ENCODE measurements at places on chromosomes 2 and 18.

DNA sequence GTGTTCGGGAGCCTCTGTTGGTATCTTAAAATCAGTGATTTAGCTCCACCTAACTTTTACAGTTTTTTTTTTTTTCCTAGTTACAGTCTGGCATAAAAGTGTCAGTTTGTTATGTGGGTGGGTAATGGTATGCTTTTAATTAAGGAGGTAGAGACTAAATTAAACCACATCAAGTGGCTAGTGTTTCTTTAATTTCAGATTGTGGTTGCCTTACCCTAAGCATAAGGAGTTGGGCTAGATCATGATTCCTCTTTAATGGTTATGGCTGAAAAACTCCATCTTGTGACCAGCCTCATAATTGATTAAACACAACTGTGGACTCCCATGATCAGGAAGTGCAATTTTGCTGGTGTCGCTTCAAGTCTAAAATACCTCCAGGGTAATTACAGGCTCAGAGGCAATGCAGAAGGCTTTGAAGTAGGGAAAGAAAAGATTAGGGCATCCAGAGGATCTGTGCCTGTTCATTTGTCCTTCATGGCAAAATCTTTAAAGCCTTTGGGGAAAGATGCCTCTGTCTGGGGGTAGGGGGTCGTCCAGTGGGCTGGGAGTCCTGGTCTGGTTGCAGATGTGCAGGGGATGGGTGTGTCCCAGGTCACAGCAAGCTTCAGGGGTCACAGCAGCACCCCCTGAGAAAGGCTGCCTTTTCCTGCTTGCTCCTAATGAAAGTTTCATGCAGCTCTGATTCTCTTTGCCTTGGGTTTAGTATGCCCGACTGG lies 579.2 kb downstream of the BCL11A start:
- no peak for ATAC-seq

GRCh38 chr2:187493877-187494568 lies 46.0 kb upstream of the CALCRL start:
- ATAC-seq, result no peak

DNA sequence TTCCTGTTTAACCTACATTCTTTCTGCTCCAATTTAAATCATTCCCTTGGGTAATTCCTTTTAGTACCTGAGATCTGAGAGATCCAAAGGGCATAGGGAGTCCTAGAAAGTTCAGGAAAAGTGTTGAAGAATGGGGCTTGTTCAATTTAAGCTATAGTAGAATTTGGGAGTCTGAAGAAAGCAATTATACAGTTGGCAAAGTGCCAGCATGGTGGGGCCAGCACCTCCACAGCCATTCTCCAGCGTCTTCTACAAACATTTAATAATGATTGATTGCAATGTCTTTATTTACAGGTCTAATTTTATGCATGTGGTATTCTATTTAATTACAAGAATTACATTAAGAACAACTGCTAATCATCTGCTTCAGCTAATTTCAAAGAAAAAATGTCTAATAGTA lies 957.7 kb upstream of the GYPC start:
- ATAC-seq, result no peak

DNA sequence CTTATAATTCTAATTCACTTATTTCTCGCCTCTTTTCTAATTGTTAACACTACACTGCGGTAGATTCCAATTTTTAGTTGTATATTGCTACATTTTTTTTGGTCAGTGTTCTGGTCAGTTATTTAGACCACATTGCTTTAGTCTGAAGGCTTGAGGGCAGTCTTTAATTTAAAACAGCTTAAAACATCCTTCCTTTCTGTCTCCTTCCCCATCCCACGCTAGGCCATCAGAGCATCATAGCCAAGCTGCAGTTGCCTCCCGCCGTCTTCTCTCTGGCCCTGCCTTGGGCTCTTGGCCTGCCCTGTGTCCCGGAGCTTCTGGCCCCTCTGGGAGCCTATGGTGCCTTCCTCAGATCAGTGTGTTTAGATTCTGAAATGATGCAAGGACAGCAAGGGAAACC lies 52.6 kb upstream of the GLI2 start:
- ATAC-seq, result no peak

Data from esophagus mucosa (tissue), 1 donor.